ENCODE measurements at places on chromosomes 2 and 18.

DNA sequence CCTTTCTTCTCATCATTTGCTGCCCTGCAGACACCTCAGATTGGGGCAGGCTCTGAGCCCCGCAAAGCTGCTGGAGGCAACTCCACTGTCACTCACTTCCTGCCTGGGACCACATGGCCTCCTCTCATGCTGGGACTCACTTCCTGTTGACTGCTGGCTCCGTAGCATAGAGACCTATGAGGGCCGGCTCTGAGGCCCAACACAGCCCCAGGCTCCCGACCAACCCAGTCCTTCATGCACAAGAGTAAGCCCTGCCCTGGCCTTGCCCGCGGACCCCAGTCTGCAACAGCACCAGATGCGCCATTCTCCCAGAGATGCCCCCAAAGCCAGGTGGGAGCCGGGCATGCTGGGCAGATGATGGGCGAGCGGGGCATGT is 55.7 kb downstream of the DNMT3A start:
- DNase-seq = peak; percentile 87

- no peak for DNase-seq
Measured at GRCh38 chr2:188610827-188611226, 319.2 kb downstream of the GULP1 start.

GRCh38 chr18:3042379-3042778 is 29.4 kb upstream of the LPIN2 start:
- DNase-seq = no peak

- DNase-seq = no peak
Measured at GRCh38 chr2:20652141-20652540, 1.2 kb upstream of the HS1BP3 start.

GRCh38 chr2:169891593-169892298 is 64.5 kb downstream of the UBR3 start:
- DNase-seq = no peak

DNA sequence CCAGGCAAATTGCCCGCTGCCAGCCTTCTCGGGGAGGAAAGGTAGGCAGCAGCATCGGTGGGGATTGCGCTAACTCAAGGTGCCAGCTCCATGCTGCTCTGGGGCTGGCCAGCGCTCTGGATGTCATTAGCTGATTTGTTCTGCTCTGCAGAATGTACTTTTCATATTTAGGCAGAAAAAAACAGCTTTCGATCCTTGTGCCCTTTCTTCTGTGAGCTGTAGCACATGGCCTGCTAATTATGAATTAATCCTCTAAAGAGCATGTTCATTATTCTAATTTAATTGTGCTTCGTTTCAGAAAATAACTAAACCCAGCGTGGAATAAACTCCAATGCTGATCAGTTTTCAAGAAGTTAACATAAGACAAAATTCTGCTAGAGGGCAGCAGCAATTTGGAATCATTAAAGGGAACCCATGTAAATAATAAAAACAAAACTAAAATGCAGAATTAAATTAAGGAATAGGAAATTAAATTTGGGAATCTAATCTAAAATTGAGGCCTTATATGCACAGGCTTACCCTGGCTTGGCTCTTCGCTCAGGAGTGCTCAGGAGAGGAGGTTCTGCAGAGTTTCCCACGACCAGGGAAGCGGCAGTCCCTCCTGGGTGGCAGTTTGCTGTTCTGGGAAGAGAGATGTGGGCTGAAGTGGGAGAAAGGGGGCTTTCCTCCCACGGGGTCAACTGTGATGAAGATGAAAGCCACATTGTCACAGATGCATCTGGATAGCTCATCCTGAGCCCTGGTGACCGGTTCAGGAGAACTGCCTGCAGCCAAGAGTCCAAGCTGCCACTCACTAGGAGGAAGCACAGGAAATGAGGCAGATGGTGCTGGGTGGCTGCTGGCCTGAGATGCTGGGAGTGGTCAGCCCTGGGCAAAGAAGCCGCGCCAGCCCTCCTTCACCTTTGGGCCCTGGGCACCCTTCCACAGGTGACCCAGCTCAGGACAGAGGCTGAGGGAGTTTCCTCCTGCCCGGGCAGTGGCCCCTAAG is 93.2 kb upstream of the PKDCC start:
- no peak for DNase-seq

DNA sequence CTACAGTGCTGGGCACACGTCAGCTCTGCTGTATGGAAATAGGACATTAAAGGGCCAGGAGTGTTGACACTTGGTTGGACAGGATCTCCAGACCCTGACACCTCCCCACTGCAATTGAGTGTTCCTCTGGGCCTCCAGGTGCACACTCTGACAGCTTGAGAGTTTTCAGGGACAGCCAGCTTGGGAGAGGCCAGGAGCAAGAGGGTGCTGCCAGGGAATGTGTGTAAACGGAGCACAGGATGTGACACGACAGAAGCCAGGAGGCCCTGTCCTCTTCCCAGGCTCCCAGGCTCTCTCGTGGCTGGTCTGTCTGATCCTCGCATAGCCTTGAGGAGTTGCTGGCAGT is 318.1 kb upstream of the HS6ST1 start:
- no peak for DNase-seq

DNA sequence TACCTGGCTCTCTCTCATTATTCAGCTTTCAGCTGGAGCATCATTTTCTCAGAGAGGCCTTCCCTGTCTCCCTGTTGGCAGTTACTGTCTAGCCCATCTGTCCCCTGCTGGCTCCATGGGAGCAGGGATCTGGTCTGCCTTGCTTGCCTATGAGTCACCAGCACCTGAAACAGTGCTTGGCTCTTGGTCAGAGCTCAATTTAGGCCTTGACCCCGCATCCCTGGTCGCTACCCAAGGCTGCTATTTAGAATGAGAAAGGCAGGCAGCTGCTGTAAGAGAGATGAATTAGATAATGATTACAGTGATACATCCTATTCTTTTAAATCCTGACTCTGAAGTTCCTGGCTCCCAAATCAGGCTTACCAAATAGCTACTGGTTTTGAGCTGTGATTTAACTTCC is 32.9 kb downstream of the KCNE4 start:
- DNase-seq = no peak

DNA sequence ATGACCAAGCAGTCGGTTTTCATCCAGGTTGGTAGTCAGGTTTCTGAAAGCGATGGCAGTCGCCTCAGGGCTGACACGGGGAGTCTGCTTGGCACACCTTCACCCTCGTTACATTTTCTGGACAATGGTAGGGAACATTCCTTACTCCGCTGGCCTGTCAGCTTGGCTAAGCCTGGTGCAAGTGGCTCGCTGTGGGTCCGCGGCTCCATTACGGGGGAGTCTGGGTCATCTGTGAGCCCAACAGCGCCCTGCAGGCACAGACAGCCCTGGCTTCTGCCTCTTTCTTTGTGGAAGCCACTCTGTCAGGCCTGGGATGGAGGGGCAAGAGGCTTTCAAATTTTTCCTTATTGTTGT is 95.6 kb downstream of the HDAC4 start:
- DNase-seq = no peak

DNA sequence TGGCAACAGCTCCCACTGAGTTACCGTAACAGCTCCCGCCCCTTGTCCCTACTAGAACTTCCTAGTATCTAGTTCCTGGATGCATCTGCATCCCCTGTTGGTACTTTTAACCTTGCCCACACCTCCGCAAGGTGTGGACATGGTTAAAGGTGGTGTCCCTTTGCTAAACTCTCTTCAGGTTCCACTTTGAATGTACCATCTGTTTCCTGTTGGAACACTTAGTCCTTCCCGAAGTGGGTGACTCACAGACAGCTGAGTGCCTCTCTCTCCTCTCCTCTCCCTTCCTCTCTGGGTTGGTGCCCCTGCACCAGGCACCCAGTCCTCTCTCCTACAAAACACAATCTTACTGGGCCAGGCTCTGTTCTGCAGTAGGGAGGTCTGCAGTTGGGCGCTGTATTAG is 19.6 kb upstream of the REL start:
- DNase-seq = no peak

DNA sequence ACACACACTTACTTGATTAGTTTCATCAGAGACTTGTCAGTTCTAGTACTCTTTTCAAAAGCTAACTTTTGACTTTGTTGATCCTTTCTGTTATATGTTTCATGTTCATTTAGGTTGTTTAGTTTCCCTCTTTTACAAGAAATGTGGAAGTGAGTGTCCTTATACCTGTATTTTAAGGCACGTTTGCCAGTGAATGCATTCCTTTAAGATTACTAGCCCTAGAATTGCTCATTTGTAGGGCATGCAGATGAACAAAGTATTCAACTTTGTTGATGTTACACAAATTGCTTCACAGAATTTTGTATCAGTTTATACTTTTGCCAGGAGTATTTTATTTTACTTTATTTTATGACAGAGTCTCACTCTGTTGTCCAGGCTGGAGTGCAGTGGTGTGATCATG is 6.3 kb downstream of the IL1RL2 start:
- no peak for DNase-seq

GRCh38 chr18:49021433-49022129 is 70.8 kb upstream of the SMAD7 start:
- DNase-seq = peak; percentile 78

DNA sequence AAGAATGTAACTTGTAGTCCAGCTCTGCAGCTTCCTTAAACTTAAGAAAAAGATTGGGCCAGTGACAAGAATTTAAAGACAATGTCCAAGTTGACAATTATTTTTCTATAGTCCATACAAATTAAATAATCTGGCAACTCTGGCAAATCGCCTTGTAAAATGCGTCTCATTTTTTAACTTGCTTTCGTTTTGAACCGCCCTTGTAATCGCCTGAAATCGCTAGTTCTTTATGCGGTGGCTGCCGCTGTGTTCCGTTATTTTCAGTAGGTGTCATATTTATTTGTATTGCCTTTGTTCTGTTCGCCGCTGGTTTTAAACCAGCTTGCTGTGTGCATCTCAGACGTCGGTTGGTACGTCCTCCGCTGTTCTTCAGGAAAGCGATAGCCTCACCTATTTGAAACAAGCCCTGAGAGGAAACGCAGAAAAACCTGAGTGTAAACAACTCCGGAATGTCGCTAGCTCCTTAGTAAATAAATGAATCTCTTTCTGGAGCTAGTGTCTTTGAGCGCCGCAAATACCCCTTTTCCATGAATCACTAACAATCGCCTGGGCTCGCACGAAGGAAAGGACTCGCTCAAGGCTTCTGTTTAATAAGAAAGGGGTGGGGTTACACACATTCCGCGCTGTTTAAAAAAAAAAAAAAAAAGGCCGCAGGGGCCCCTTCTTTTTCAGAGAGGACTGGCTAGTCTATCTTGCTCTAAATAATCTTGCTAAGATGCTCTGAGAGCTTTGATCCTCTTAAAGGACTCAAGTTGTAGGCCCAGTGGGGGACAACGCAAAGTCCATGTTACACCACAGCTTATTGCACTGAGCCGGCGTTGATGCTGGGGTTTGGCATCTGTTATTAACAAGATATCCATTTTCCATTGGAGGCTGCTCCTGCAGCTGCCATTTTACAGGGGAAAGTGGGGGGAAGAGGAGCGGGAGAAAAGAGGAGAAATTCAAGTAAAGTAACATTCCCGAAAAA is 3.0 kb downstream of the HOXD8 start:
- DNase-seq = no peak

- DNase-seq = no peak
Measured at GRCh38 chr18:48857023-48857694, 93.6 kb downstream of the SMAD7 start.

DNA sequence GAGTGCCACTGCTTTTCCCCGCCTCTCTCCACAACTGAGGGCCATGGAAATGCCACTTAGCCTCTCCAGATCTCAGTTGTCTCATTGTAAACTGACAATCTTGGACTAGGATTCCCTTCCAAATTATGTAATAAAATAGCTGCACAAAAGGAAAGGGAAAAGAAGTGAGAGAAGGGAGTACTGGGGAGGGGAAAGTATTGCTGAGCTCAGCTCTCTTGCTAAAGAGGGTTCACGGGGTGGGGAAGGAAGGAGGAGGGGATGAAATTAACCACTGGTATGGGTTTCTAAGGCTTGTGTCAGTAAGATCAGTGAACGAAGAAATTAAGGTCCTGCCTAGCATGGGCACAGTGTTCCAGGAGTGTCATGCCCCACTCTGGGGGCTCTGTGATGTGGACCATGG is 417.3 kb downstream of the TGIF1 start:
- no peak for DNase-seq

DNA sequence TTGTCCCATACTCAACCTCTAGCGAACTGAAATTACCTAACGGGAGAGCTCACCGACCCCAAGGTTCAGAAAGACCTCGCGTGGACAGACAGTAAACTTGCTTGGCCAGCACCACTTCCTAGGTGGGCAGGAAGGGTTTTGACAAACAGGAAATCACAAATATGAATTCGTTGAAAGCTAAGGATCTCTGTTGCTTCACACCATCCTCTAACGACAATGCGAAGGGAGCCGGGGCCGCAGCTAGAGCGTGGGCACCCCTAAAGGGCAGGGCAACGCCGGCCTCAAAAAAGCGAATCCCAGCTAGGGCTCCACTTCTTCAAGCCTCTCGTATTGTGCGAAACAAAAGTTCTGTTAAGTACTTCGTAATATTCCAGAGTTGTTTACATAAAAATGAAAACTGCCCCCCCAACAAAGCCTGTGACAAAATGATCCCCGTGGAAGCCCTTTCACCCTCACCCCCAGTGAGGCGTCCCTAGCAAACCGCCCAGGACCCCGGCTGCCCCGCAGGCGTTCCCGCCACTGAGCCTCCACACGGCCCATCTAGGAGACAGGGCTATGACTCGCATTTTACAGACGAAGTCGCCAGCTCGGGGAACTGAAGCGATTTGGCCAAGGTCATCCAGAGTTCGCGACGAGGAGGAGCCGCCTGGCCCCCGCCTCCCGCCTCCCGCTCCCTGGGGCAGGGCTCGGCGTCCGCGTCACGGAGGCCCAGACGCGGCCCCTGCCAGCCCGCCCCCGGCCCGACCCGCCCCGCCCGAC is 548 bp downstream of the KANSL3 start:
- peak; percentile 84 for DNase-seq

- peak; percentile 70 for DNase-seq
Measured at GRCh38 chr2:161141033-161141432, 19.2 kb upstream of the TANK start.

- no peak for DNase-seq
Measured at GRCh38 chr18:36075862-36076587, 8.7 kb upstream of the RPRD1A start.

DNA sequence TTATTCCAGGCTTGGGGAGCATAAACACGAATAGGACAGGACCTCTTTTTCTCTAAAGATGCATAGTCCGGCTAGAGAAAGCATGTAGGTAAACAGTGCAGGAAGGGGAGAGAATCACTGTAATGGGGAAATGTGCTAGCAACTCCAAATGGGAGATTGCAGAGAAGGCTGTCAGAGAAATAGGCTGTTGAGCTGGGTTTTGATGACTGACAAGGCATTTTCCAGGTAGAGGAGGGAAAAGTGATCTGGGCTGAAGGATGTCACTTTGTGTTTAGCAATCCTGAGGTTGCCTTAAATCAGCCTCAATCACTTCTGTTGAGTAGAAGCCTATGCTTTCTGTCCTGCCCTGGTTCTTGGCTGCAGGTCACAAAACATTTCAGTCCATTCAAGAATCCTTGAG is 242.0 kb upstream of the MEIS1 start:
- no peak for DNase-seq

DNA sequence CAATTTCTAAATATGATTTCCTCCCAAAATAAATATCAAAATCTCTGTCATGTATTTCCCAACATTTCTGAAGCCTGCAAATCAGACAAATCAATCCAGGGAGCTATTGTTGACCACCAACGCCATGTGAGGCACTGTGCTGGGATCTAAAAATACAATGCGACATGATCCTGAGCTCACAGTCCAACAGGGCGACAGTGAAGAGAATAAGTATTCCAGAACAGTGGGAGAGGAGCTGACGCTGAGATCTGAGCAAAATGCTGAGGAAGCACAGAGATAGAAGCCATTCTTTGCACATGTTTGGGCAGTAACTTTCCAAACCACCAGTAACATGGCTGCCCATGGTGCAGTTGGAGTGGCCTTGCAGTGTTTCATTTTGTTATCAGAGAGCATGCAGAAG is 412.5 kb downstream of the LRATD1 start:
- DNase-seq = no peak
